ENCODE measurements at places on chromosomes 2 and 18.

GRCh38 chr2:95044601-95045000 is 19.1 kb downstream of the MAL start:
- DNase-seq, result no peak

- no peak for DNase-seq
Observed at GRCh38 chr2:236550701-236551465, 18.7 kb upstream of the ACKR3 start.

GRCh38 chr2:80473796-80474195 is 169.2 kb upstream of the LRRTM1 start:
- DNase-seq, result no peak

- peak; percentile 3 for DNase-seq
Observed at GRCh38 chr2:39059366-39059952, 61.4 kb downstream of the SOS1 start.

GRCh38 chr2:203498161-203498560 is 36.9 kb downstream of the RAPH1 start:
- DNase-seq, result no peak

GRCh38 chr2:216107760-216108159 is 1.4 kb upstream of the XRCC5 start:
- DNase-seq, result no peak

GRCh38 chr2:131055169-131056065 is 37.8 kb downstream of the FAM168B start:
- no peak for DNase-seq

- DNase-seq, result no peak
Observed at GRCh38 chr2:168639441-168639898, 163.0 kb upstream of the NOSTRIN start.

DNA sequence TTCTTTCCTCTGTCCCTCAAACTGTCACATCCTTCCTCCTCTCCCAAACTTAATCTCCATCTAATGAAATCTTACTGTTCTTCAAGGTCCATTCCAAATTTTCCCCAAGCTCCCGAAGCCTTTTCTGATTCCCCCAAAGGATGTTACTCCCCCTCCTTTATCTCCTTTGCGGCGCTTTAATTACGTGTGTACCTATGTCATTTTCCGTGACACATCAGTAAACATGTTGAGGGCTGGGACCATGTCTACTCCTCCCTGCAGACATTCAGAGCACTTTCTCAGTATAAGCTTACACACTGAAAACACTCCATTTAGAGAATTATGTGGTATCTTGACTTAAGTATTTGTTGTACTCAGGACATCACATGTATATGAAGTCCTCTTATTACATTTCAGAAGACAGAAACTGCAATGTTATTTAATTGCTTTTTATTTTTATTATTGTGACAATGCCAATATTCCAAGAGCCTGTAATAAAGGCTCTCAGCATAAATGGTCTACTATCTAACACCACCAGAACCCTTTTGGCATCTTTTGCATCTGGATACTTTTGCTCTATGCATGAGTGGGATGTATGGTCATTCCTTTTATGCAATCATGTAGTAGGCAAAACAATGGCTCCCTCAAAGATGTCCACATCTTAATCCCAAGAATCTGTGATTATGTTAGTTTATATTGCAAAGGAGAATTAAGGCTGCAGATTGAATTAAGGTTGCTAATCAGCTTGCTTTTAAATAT is 1.8 kb downstream of the NMI start:
- DNase-seq, result no peak
